Left forelimb (tissue), 1 donor: ENCODE measurements at places on chromosomes 7 and 10.
A peak's percentile ranks its signal among the peaks of the same experiment; 100 is the strongest.

- peak; percentile 71 for DNase-seq
Observed at GRCh38 chr10:44512431-44513022, 127.6 kb upstream of the CXCL12 start.

- no peak for DNase-seq
Observed at GRCh38 chr7:4136501-4137110, 545.5 kb upstream of the FOXK1 start.

DNA sequence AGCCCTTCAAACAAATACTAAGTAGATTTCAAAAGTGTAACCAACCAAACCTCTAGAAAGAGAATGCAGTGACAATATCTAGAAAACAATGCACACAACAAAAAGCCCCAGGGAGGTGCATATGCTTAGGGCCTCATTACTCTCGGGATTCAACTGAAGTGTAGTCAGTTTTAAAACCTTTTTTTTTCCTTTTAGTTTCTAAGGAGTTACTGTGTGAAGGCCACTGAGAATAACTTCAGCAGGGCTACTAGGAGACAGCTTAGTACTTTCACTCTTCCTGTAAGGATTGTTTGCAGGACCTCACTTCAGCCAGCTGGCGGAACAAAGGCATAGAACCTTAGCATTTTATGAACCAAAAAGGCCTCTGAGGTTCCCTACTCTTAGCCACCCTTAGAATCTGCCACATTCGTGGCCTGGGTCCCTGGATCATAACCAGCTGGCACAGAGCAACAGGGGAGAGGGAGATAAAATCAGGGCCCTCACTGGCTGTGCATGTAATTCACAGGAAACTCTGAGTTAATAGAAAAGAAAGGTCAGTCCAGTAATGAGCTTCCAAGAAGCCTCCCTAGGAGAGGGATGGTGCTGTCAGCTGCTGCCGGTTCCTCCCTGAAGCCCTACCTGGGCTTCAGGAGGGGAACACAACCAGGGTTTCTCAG is 3.6 kb downstream of the VOPP1 start:
- no peak for DNase-seq

GRCh38 chr7:103609778-103610177 is 163.8 kb upstream of the SLC26A5 start:
- DNase-seq, result no peak

GRCh38 chr10:97129666-97130065 is 56.1 kb downstream of the SLIT1 start:
- no peak for DNase-seq

DNA sequence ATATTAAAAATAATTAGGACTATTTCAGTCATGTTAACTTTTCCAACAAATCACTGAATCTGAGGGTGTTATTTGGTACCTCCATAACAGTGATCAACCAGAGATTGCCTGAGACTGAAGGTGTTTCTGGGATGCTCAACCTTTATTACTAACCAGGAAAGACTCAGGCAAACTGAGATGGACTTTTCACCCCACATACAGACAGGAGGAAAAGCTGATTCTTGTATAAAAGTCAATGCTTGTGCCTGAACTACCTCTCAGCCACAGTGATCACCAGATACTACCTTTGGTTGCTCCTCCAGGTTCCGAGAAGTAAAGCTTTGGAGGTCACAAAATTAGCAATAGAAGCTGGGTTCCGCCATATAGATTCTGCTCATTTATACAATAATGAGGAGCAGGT is 1.9 kb downstream of the AKR1C3 start:
- DNase-seq, result no peak
